ENCODE measurements at places on chromosomes 5 and 9.

DNA sequence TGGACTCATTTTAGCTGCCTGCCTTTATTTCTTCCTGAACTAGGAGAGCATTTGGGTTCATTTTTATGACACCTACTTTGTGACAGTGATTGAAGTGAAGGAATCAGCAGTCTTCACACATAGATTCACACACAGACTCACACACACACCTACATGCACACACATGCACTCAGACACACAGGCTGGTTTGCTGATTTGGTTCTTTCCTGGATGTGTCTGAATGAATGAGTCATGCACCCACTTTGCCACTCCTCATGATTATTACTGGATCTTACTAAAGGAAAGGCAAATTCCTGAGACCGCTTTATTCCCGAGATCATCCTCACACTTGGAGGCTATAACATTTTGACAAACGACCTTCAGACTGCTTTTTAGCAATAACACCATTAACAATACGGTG, 529.5 kb downstream of the AGTPBP1 start:
- no peak for DNase-seq

DNA sequence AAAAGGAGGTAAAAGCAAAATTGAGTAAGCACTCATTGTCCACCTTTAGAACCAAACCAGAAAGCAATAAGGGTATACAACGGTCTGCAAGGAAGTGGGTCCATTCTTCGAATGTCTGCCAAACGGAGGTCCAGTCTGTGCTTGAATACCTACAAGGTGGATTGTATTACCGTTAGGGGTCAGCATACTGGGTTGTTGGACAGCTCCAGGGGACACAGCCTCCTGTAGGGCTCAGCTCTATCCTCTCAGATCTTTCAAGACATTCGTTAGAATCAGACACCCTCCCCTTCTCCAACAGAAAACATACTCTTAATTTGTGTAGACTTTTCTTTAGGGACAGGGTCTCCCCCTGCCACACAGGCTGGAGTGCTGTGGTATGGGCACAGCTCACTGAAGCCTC, 5.5 kb downstream of the ASTN2 start:
- no peak for DNase-seq

- DNase-seq, result no peak
Measured at GRCh38 chr5:79193643-79194042, 42.3 kb upstream of the JMY start.

DNA sequence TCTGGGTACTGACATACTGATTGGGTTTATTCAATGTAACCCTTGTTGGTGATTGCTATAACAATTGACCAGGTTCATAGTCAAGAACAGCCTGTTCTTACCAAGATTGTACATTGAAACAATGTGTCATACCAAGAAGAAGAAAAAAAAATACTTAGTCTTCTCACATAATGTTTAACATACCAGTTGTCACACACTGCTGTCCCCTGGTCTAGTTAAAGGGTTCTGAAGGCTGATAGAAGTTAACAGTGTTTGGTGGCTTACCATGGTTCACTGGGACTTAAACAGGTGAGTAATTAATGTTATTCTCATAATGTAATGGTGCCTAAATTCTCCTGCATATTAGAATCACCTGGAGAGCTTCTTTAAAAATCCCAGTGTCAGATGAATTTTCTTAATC, 18.5 kb upstream of the CDC42SE2 start:
- DNase-seq, result no peak

DNA sequence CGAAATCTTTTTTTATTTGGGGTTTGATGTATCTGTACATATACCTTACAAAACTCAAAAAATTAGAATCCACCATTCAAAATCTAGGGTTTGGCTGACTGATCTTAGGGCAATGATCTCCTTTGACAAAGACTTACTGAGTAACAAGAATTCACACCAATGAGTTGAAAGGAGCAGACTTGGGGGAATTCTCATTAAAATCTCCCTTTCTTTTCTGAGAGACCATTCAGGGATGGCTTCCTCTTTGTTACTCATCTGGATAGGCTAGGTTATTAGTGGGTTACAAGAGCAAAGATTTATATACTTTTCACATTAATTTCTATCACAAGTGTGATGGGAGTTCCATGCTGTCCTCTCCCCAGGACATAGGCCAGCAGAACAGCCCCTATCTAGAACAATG, 661.0 kb downstream of the KCTD16 start:
- DNase-seq, result no peak

GRCh38 chr9:136370687-136371532, 2.6 kb downstream of the CARD9 start:
- no peak for DNase-seq

DNA sequence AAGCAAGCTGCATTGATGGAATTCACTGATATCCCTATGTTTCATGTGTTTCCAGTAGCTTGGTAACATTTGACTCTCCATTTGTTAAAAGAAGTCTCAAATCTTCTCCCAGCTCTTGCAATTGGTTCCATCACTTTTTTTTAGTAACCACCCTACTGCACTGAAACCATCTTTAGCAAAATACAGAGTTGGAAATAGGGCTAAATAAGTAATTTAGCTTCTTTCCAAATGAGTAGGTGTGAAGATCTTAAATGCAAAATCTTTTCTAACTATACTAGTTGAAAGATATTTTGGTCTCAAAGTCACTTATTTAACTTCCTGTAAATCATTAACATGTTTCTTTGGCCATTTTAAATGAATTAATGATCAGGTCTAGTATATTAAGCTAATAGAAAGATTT, 138.1 kb downstream of the DIRAS2 start:
- DNase-seq, result no peak

DNA sequence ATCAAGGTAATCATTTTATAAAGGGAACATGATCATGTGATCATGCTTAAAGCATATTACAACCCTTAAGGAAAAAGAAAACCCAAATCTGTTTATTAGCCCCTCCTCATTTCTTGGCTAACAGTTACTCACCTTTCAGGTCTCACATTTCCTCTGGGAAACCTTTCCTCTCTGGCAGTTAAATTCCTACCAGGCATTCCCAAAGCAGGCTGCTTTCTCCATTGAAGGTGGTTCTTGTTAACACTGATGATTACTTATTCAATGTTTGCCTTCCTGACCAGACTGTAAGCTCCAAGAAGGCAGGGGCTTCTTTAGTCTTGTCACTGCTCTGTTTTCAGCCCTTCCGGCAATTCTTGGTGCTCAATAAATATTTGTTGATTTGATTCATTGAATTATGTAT, 59.9 kb downstream of the PLK2 start:
- DNase-seq, result no peak

DNA sequence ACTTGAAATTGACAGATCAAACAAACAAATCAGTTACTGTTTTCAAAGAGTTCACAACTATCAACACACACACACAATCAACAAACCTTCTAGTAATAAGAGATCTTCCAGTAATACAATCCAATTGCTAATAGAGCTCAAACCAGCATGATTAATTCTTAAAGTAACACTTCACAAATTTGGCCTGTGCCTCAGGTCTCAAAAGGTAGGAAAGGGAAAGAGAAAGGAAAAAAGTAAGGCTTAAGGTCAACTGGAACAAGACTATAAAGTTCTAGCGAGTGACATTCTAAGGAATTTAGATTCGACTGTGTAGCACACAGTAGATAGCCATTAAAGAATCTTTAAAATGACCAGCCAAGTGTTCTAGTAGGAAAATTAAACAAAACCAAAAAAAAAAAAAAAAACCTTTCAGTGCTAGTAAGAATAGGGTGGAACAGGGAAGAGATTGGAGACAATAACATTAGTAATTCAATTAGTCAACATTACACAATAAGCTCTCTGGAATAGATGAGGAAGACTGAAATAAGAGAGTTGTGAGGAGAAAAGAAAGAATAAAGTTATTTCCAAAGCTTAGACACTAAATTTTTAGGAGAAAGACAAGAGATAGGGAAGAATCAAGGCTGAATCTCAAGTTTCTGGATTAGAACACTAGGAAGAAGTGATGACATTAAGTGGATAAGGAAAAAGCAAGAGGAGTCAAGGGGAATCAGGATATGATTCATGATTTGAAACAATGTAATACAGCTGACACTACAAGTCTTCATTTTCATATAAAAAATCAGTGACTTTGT, 86.1 kb downstream of the FBXL17 start:
- DNase-seq, result no peak

GRCh38 chr5:74538206-74538661, 102.3 kb downstream of the ENC1 start:
- DNase-seq, result no peak

DNA sequence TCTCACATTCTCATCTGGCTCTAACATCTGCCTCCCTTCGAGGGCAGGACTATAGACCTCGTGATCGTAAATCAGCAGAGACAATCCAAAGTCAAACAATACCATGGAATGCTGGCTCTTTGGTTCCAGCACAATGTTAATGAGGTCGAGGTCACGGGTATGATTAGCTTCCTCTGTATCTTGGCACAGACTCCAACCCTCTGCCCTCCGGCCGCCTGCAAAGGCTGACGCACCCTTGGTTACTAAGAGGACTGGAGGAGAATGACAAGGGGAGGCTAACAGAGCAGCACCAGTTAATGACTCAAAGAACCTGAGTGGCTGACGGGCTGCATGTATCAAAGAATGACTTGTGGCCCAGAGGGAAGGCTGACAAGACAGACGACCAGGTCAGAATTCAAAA, 10.1 kb downstream of the LHFPL2 start:
- no peak for DNase-seq

GRCh38 chr5:50576686-50577256, 89.7 kb upstream of the PARP8 start:
- DNase-seq, result no peak

DNA sequence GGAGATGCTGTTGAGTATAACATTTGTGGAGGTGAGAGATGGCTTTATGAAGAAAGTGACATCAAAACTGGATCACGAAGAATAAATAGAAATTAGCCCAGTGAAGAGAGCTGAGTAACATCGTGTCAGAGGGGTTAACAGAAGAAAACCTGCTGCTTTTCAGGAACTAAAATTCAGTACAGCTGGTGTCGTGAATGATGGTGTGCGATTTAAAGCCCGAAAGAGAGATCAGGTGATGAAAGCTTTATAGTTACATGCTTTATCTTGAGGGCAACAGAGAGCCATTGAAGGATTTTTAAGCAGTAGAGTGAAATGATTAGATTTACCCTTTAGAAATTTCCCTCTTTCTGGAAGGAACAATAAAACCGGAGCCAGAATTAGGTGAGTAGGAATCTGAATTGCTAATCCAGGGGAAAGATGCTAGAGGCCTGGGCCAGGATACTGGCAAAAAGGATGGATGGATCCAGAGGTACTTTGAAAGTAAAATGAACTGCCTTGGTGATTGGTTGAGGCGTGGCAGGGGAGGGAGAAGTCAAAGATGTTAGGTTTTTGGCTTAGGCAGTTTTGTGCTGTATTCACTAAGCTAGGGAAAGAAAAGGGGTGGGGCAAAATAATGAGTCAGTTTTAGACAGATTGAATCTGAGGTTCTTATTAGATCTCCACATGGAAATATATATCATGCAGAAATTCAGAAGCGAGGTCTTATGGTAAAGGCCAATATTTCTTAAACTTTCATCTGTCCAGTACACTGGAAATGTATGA, 3.4 kb downstream of the LRRC70 start:
- no peak for DNase-seq

DNA sequence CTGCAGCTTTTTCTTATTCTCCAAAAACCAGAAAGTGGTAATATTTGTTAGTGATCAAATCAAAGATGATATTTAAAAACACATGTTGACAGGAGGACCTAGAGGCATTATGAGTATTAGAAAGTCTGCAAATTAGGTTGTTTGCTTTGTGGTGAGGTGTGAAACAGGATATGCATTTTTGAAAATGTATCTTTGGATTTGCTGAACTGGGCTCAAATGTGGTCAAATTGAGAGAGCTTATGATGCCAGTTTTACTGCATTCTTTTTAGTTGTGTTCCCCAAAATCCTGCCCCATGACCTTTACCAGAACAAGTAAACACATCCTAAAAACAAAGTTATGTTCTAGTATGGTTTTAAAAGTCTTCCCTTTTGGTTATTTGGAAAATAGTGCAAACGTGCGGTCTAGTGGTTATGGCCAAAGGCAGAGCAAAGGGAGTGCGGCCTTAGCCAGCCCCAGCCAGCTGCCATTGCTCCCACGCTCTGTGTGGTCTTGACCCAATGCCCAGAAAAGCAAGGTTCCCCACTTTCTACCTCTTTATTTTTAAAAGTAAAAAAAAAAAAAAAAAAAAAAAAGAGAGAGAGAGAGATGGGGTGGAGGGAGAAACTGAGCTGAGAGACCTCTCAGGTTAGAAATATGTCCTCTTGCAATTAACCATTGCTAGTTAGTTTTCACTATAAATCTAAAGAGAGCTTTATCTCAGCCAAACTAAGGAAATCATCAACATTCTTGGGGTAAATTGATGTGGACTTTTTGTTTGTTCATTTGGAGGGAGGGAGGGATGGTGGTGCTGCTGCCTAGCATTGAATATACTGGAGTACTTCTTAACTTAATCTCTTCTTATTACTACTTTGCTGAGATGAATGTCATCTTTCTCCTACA, 176.6 kb downstream of the ARHGAP26 start:
- DNase-seq, result no peak

- no peak for DNase-seq
Measured at GRCh38 chr5:28903643-28904042, 1865.3 kb upstream of the CDH9 start.

GRCh38 chr5:153358315-153358976, 132.0 kb upstream of the GRIA1 start:
- no peak for DNase-seq

GRCh38 chr9:69386651-69387050, 61.6 kb downstream of the ENTREP1 start:
- DNase-seq, result no peak

DNA sequence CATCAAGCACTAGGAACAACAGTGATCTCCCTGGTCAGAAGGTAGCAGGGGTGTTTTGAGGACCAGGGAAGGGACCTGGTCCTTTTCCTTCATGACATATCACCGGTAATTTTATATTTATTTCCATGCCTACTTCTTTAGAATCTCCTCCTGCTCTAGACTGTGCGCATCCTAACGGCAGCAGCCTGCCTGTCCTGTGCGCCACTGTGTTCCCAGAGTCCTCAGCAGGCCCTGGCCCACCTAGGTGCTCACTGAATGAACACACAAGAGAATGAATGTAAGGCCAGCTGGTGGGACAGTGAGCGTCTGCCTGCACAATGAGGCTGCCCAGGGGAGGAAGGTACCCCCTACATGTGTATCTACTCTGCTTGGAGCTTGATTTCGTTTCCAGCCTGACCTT, 51.5 kb downstream of the C5orf15 start:
- DNase-seq, result no peak

DNA sequence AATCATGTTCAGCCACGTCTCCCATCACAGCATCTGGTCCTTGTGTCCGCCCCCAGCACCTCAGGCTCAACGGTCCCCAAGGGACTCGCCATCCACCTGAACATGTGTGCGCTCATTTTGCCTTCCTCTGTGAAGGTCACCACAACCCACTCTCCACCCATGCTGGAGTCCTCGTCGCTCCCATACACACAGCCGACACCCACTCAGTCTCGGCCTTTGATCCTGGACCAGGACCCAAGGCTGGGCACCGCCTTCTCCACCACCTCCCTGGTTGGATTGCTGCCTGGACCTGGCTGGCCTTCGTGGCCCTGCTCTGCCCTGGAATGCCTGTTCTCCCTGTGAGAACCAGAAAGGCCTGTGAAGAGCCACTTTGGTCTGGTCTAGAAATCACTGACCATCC, 60.3 kb downstream of the UBE2QL1 start:
- no peak for DNase-seq

Data from activated T-cell treated with anti-CD3 and anti-CD28 coated beads, Interleukin-2, amount 50 U/mL, for 24 hours (primary cell).